ENCODE measurements at places on chromosomes 11 and 22.
A peak's percentile ranks its signal among the peaks of the same experiment; 100 is the strongest.

DNA sequence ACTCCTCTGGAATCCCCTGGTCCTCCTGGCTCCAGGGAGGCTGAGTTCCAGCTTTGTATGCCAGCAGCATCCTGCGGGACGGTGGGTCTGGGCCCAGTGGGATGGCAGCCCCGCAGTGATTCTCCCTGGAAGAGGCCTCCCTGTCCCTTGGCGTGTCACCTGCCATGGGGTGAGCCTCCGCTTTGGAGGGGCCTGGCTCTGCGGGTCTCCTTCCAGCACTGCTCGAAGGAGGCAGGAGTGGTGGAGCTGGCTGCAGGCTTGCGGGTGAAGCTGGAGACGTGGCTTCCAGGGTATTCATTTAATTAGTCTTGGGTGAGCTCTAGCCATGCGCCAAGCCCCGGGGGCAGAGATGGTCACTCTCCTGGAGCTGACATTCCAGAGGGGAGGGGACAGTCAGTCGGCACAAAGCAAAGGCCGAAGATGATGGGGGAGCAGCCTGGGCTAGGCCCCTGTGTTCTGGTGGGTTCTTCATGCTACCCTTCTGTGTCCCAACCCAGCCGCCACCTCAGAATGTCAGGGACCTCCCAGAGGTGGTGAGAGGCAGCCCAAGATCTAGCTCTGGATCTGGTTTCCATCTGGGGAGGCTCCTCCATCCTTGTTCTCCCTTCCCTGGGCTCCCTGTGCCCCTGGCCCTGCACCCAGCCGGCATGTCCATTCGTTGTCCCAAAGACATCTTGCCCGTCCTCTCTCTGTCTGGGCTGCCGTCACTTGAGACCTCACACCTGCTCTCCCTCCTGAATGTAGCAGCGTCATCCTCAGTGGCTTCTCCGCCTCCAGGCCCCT, 1332.5 kb downstream of the BRD1 start:
- no peak for DNase-seq

DNA sequence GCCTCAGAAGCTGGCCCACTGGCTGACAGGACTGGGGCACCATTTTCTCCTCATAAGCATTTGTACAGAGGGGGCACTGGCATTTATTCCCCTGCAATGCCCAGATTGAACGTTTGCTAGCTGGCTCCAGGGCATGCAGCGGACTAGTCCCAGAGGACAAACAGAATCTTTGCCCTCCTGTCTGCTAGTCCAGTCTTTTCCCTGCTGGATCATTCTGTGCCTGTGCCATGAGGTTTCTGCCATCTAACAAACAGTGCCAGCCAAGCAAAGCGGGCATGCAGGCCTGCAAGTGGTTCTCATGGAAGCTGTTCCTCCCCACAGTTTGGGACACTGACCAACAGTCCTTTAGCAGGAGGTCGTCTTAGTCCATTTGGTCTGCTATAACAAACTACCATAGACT, 53.4 kb downstream of the KCNJ1 start:
- no peak for DNase-seq

DNA sequence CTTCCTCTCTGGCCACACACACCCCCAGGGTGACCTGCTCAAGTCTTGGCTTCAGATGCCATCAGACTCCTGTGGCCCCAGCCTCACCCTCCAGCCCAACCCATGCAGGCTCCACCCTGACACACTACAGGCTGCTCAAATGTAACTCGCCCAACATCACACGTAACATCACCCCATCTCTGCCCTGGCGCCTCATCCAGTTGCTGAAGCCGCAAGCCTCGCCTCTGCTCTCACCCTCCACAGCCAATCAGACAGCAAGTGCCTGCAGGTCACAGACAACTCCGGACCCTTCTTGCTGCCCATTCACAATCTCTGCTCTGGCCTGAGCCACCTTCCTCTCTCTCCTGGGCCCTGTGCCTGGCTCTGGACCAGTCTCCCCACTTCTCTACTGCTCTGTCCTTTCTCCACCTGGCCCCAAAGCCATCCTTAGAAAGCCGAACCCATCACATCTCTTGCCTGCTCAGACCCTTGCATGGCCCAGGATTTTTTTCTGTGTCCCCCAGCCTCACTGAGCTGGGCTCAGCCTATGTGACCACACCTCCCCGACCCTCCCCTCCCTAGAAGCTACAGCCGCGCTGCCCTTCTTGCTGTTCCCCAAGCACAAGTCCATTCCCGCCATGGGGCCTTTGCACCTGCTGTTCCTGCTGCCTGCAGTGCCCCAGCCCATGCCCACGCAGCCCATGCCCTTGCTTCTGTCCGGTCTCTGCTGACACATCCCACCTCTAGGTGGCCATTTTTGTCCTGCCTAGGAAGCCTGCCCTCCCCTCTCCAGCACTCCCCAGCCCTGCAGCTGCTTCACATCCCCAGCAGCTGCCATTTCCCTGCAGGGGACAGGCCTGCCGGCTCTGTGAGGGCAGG, 333.9 kb downstream of the CTTN start:
- DNase-seq = no peak

DNA sequence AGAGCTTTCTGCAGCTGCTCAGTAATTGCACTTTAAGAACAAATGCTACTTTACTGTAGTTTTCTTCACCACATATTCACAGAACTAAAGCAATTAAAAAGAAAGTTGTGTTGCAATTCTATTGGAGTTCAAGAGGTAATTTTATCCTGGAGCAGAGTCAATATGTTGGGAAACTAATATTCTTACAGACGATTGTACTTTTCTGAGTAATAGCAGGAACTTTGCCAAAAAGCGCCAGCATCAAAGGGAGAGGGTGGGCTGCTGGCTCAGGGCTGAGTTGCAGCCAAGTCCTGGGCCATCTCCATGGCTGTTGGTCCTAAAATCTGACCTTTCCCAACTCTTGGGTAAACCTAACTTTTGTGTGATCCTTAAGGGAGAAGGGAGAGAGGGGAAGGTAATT, 73.6 kb upstream of the MYO18B start:
- no peak for DNase-seq

GRCh38 chr11:36465449-36466163, 44.5 kb downstream of the TRAF6 start:
- no peak for DNase-seq

DNA sequence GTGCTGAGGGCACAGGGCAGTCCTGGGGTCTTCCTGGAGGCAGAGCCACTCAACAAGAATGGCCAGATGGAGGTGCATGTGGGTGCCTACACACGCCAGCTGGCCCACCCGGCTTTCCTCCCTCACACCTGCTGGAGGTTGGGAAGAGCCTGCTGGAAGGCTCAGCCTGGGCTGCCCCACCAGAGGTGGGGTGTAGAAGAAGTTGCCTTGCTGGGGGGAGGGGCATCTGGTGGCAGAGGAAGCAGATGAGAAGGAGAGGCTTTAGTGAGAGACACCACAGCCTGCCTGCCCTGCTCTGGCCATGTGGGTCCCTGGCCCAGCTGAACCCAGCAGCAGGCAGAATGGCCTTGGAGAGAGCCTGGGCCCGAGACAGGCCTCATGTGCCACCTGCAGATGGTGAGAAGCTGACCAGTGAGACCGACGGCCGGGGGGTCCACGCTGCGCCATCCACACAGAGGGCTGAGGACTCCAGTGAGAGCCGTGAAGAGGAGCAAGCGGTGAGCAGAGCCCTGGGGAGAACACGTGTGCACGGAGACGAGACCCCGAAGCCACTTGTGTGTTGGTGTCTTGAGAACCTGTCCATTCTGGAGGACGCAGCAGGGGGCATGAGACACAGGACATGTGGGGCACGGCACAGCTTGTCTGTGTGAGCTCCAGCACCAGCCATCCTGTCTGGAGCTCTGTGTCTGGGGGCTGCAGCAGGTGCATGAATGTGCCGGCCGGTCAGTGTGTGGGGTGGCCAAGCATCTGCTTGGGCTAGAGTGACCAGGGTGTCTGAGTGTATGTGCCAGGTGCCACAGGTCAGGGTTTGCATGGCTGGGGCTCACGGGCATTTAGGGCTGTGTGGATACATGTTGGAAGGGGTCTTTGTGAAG, 2.7 kb downstream of the B4GALNT4 start:
- DNase-seq = no peak

DNA sequence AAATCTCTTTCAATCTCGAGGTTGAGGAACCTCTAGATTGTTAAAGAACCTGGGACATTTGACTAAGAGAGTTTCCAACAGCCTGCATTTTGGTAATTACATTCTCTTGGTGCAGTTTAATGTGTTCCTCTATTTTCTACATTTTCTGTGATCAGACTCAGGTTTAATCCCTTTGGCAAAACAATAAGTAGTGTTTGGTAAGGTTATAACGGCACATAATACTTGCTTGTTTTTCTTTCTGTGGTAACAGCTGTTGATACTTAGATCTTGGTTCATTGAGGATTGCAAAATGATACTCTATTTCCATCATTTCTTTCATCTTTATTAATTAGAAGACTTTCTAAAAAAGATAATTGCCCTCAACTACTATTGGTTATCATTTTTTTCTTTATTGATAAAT, 271.3 kb downstream of the SBF2 start:
- DNase-seq = no peak

DNA sequence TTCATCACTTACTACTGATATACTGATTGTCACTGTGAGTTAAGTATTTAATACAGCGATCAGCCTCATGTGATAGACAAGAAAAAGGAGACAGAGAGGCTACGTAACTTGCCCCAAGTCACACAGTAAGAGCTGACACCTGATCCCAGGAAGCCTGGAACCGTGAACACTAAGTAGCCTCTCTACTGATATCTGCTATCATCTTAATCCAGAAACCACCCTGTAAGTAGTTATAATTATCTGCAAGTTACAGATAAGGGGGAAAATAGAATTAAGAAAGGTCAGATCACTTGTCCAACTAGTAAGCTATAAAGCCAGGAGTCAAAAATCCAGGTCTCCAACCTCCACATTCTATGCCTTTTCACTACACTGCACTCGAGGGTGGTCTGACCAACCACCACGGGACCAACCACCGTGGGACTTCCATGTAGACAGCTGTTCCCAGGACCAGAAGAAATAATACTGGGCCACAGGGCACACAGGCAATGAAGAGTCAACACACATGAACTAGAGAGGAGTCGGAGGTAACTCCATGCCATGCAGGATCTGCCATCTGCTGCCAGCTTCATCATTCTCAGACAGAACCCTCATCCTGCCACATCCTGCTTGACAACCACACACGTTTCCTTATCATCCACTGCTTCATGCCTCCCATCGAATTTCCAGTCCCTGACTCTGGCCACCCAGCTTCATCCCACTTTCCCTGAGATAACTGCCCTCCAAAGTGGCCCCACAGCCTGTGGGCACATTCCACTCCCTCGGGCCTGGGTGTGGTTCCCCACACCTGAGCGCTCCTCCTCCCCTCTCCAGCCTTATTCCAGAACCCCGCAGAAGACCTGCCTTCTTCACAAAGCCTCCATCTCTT, 58.6 kb downstream of the MICAL3 start:
- DNase-seq = no peak

GRCh38 chr11:114291381-114291780, 4.8 kb upstream of the NNMT start:
- no peak for DNase-seq

GRCh38 chr11:105821372-105821771, 200.7 kb downstream of the MSANTD4 start:
- DNase-seq = no peak

- DNase-seq = no peak
Measured at GRCh38 chr11:95232666-95233065, 1.7 kb upstream of the SESN3 start.

GRCh38 chr11:134878785-134879184, 466.7 kb upstream of the B3GAT1 start:
- no peak for DNase-seq

GRCh38 chr11:61816736-61817455, at the start of gene FADS1:
TSS of gene FADS1 (minus strand) at chr11:61817003. CDS start at chr11:61816929, 74 bp downstream.
- peak; percentile 71 for DNase-seq

DNA sequence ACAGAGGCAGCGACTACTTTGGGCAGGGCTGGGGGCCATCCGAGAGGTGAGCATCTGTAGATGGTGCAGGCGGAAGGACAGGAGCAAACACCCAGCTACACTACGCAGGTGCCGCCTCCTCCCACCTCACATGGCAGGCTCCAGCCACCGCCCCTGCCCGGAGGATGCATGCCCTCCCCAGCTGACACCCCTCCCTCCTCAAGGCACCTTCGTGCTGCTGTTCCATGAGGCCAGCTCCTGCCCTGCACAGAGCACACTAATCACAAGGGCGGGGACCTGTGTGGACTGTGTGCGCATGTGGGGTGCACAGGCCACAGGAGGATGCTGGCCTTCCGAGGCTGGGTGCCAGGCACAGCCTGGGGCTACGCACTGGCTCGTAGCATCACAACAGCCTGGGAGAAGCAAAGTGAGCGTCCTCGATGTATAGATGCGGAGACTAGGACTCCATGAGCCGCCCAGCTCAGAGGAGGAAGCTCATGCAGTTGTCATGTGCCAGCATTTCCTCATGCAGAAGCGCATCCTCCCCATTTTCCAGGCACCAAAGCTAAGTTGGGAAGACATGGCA, 32.8 kb upstream of the HMOX1 start:
- no peak for DNase-seq

GRCh38 chr22:23580576-23581259, 628 bp upstream of the IGLL1 start:
- no peak for DNase-seq

DNA sequence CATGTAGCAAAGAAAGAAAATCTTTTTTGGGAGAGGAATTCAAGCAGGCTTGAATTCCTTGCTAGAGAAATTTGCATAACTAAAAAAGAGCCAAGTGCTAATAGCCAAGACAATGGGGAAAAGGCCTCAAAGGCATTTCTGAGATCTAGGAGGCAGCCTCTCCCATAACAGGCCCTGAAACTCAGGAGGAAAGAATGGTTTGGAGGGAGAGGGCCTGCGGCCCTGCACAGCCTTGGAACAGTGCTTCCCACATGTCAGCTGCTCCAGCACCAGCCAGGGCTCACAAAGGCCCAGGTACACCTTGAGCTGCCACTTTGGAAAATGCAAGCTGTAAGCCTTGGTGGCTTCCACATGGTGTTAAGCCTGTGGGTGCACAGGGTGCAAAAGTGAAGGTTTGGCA, 55.5 kb upstream of the TSPAN18 start:
- no peak for DNase-seq

GRCh38 chr11:59728154-59728553, 14.5 kb upstream of the OR10V1 start:
- DNase-seq = no peak

DNA sequence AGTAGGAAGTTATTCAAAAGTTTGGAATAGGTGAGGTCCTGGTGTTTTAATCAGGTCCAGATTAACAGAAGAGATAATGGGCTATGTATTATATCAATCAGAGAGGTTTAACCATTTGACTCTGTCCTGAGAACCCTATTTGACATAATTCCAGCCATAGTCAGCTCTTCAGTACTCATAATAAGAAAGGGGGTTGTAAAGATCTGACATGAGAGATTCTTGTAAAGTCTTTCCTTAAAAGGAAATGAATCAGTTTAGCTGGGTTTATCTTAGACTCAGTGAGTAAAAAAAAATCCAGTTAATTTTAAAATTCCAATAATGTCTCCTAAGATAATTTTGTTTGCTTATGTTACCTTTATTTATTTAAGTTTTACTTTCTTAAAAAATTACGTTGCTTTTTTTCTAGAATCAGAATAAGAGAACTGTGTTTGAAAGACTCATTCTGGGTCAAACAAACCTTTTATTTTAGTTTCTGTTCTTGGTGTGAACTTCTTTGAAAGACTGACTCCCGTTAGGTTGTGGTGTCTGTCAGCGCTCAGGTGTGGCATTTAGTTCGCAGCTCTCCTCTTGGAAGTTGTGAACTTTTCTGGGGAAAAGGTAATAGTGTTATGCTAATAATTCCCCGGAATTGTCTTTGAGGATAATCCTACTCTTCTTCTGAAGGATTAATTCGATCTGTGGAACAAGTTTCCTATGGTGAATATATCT, 20.5 kb downstream of the NUCB2 start:
- no peak for DNase-seq

All from stimulated activated CD8-positive, alpha-beta memory T cell treated with anti-CD3 and anti-CD28 coated beads, Interleukin-2, amount 100 ng/mL, for 48 hours (primary cell).